ENCODE measurements at places on chromosomes 11 and 22.

- no peak for DNase-seq
Measured at GRCh38 chr11:117877120-117877784, 794 bp upstream of the FXYD6 start.

DNA sequence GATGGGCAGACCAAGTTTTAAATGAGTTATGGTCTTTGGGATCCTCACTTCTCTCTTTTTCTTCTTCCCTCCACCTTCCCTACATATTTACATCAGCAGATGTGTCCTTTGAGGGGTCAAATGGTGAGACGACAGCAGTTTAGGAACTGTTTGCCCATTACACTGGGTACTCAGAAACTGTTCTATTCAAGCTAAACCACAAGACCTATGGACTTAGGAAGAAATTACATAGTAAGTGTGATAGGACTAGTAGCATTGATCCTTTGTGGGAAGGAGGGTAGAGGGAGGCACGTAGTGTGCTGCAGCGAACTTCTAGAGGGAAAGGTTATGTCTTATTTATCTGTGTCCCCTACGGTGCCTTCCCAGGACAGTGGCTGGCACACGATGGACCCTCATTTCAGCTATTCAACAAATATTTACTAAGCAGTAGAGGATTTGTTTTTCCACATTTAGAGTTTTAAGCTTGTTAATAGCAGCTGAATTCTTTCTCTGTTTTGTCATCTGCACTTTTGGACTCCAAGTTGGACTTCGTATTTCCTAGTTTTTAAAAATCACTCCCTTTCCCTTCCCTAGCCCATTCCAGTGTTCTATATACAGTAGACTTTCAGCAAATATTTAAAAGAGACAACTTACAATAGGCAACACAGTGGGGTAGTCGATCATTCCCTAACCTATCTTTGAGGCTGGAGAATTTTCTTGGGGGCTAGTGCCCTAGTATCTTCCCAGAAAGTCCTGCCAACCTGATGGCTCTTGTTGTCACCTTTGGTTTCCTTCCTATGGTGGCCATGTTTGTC is 13.9 kb downstream of the FZD4 start:
- no peak for DNase-seq

GRCh38 chr11:71421392-71421950 is 26.7 kb downstream of the DHCR7 start:
- no peak for DNase-seq

GRCh38 chr11:46855167-46855566 is 9.1 kb upstream of the CKAP5 start:
- no peak for DNase-seq

- peak; percentile 26 for DNase-seq
Measured at GRCh38 chr11:61162092-61162941, 1.1 kb upstream of the VPS37C start.

DNA sequence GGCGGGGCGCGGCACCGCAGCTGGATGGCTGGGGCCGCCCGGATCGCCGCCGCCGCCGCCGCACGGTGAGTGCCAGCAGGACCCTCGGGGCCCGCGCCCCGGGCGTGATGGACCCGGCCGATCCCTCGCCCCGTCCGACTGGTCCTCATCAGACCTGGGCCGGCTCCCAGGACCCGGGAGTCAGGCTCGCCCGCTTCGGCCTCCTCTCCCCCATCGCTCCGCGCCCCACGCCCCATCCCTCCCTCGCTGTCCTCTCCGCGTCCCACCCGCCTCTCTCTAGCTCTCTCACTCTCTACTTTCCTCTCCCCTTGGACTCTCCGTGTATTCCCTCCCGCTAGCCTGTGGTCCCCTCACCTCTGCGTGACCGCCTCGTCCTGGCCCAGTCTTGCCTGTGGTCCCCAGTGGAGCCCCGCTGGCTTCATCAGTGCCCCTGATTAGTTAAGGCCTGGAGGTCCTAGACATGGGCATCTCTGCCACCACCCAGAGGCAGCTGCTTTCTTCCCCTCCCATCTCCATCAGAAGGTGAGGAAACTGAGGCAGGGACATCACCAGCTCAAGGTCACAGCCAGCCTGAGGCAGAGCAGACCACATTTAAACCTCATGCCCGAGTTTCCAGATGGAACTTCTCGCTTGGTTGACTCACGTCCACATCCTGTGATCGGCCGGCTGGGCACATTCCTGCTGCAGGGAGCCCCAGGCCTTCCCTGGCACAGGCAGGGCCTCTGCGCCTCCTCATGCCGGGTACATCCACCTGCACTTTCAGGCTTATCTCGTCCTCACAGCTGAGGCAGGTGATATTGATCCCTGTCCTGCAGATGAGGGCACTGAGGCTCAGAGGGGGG is 429 bp downstream of the SLC39A13 start:
- no peak for DNase-seq
